ENCODE measurements at places on chromosomes 5 and 9.
A peak's percentile ranks its signal among the peaks of the same experiment; 100 is the strongest.

DNA sequence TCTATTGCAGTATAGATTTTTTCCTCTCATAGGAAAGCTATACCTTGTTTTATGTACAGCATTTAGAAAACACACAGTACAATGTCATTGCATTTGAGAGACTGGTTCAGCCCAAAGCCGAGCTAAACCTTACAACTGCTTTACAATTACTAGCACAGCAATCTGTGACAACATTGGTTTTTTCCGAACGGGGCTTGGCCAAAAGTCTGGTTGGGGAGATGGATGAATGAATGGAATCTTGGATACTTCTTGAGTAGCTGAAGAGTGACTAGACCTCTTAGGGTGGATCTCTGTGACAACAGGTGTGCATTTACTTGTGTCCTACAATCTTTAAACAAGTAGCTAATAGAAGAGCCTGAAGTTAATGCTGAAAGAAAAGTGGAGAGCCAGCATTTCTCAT, 1.2 kb downstream of the SGCD start:
- no peak for DNase-seq

GRCh38 chr9:85527331-85528020, 214.3 kb downstream of the AGTPBP1 start:
- no peak for DNase-seq

DNA sequence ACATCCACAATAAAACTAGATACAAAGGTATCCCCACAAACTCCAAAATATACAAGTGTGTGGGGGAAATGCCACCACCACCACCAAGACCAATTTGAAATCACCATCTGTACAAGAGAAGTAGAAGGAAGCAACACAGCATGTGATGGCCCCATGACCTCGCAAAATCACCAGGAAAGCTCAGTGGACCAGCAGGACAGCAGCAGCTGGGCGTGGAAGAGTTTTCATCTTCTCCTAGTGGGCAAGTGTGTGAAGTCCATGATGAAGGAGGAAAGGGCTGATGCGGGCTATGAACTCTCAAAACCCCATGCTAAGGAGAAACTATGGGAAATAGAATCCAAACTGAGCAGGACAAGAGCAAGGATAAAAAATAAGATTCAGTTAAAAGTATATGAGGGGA, 58.1 kb downstream of the GOLPH3 start:
- DNase-seq = no peak

DNA sequence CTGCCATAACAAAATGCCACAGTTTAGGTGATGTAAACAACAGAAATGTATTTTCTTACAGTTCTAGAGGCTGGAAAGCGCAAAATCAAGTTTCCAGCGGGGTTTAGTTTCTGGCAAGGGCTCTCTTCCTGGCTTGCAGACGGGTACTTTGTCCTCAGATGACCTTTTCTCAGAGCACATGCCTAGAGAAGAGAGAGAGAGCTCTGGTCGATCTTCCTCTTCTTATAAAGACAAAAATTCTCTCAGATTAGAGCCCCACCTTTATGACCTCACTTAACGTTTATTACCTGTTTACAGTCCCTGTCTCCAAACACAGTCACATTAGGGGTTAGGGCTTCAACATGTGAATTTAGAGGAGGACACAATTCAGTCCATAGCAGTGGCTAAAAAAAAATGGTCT, 119.7 kb downstream of the CETN3 start:
- peak; percentile 76 for DNase-seq

DNA sequence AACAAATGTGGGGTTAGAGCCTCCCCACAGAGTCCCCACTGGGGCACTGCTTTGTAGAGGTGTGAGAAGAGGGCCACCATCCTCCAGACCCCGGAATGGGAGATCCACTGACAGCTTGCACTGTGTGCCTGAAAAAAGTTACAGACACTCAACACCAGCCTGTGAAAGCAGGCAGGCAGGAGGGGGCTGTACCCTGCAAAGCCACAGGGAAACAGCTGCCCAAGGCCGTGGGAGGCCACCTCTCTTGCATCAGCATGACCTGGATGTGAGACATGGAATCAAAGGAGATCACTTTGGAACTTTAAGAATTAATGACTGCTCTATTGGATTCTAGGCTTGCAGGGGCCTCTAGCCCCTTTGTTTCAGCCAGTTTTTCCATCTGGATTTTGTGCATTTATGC, 782.3 kb downstream of the BRINP1 start:
- no peak for DNase-seq

DNA sequence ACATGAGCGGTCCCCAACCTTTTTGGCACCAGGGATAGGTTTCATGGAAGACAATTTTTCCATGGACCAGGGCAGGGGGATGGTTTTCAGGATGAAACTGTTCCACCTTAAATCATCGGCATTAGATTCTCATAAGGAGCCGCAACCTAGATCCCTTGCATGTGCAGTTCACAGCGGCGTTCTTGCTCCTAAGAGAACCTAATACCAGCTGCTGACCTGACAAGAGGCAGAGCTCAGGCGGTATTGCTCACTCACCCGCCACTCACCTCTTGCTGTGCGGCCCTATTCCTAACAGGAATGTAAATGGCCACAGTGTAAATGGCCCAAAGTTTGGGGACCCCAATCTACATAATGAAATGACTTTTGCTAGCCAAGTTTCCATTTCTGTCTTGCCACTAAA, 3.1 kb upstream of the PLIN2 start:
- no peak for DNase-seq

GRCh38 chr9:115263371-115264075, 145.6 kb upstream of the TNC start:
- no peak for DNase-seq

DNA sequence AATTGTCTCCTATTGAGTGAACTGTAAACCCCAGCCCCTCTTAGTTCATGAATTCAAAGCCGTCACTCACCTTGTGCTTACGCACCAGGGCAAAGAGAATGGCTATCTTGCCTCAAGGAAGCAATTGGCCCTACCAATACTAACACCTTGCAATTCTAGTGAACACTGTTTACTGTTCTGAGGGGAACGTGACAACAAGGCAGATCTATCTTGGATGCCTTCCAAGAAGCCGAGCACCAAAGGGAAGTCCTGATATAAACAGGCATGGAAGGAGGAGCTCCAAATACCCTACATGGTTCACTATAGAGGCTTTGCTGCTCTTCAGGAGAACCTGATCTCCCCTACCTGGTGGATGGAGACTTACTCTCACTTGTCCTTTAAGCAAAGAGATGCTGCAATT, 1.7 kb upstream of the PLPPR1 start:
- DNase-seq = peak; percentile 58

DNA sequence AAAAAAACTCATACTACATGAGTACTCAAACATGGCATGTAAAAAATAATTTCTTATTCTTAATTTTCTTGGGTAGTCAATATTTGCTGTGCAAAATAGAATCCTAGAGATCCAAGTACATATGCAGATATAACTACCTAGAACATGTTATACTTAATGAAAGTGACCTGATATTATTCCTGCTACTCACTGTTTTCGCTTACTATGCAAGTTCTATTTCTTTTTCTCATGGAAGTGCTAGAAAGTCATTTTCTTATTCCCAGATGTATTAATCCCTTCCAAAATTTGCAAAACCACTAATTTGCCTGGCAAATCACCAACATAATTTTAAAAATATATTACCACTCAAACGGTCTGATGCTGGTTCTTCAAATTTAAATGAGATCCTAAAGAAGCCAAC, 19.2 kb upstream of the PLAC8L1 start:
- no peak for DNase-seq

DNA sequence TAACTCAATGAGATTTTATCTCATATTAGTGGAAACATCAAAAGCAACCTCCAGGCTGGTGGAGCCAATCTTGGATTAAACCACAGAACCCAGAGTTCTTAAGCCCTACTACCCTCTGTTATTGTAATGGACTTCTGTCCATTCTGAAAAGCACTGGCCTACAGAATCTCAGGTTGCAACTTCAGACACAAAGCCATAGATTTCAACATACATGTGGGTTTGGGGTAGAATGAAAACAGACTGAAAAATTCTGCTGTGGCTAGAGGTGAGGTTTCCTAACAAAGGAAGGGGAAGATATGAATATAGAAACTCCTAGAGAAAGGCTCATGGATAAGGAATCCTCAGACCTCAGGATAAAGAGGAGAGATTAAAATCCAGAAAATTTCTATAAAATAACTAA, 569.8 kb upstream of the RIOK2 start:
- DNase-seq = no peak

DNA sequence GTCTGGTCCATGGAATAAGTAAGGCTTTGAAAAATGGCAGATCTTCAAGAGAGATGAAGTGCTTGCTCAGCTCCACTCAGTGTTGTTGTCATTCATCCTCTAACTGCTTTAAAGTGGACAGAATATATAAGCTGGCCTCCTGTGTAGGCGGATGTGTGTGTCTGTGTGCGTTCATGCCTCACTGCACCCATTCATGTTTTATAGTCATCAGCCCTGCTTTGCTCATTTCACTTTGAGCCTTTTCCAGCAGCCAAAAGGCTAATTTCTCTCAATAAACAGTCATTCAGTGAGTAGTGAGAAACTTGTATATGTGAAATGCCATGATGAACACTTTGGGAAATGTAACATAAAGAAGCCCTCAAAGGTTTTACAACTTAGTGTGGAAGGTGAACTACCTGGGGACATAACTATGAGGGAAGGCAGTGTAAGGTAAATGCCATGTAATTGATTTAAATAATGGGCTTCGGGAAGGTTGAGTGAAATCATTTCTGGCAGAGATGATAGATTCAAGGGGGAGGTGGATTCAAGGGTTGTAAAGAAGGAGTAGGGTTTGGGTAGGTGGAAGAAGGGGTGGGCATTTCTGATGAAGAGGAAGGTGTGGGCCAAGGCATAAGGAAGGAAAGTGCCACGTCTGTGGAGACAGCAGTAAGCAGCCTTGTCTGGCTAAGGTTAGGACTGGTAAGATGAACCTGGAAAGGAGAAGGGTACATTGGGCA, 15.7 kb downstream of the TTC23L start:
- DNase-seq = no peak

DNA sequence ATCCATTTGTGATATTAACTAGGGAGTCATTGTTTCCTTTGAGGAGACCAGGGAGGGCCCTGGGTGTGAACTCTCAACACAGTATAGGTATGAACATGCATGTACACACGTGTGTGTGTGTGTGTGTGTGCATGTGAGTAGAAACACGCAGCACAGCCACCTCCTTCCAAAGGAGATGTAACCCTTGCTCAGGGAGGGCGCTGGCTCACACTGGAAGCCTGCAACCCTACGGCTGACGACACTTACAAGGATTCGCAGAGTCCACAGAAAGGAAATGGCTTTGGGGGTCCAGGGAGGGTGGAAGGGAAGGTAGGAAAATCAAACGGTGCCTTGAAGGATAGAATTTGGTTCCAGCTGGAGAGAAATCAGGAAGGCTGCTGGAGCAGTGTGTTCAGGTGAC, 21.9 kb downstream of the TRIP13 start:
- no peak for DNase-seq

DNA sequence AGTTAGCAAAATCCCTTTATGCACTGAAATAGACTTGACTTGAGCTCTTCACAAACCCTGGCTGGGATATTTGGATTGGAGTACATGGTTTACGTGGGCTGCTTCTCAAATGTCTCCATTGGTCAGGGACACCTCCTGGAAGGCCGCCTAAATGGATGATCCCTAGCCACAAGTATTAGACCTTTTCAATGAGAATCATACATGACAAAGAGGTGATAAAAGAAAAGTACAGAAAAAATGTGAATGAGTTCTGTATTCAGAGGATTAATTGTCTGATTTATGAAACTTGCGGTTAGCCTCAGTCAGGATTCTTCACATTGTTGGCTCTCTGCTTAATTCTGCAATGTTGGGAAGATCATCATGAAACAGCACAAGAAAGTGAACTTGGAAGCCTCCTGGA, 752.8 kb upstream of the ADAMTS16 start:
- DNase-seq = no peak

- DNase-seq = no peak
Observed at GRCh38 chr5:4188704-4189103, 593.1 kb downstream of the IRX1 start.

DNA sequence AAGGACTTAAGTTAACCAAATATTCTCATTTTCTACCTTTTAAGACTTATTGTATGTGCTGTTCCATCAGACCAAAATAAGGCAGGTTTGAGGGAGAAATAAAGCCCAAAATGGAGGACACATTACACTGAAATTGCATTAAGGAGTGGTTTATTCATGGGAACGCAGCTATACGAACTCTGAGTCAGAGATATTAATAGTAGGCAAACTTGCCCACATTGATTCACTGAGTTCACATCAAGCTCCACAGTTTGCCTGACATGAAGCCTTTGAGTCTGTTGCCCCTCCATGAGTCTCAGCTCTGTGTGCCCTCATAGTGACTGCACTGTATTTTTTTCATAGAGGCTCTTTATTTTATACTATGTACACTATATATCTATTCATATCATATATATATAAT, 135.0 kb upstream of the SNX2 start:
- DNase-seq = no peak

GRCh38 chr5:156391139-156391538, 64.2 kb downstream of the SGCD start:
- no peak for DNase-seq

DNA sequence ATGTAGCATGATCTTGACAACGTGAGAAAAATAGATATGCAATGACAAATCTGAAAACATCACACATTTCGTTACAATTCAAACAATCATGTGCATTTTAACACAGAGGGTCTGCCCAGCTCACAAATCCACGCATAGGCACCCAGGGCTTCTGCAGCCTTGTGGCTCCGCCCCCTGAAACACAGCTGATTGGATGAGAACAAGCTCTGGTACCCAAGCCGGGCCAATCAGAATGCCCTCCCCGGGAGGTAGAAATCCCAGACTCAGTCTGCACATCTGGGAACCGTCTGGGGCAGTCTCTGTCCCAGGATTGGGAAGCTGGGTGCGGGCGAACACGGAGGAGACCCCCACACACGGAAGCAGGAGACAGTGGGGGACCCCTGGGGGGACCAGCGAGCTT, 137.5 kb downstream of the GAPVD1 start:
- DNase-seq = no peak

DNA sequence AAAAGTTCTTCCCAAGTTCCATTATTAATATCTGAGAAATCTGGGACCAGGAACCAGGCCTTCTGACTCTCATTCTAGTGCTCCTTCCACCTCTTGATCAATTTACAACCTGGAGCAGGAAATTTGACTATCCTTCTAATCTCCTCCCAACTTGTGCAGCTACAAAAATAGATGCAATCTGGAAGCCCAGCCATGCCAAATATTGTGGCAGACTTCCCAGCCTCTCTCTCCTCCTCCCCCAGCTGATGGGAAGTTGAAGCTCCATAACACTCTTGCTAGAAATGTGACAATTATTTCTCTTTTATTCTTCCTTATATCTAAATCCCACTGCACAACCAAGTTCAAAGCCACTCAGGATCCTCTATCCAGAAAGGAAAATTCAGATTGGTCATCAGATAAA, 252.1 kb downstream of the SEC61B start:
- no peak for DNase-seq

DNA sequence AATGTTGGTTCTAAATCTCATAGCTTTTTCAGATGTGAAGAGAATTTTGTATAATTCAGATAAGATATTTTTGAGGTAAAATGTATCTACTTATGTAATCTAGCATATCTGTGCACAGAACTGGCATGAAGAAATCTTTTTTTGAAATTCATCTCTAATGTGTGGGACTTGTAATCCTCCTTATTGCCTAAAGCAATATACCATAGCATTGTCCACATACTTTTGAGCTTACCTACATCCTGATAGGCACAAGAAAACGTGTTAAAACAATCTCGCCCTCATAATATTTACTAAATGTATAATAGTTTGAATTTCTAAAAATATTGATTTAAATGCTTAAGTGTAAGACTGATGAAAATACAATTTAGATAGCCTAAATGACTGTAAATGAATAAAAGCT, 1686.5 kb upstream of the ACO1 start:
- no peak for DNase-seq

Measured in LNCaP clone FGC (cell line).